Stimulated activated CD8-positive, alpha-beta memory T cell treated with anti-CD3 and anti-CD28 coated beads, Interleukin-2, amount 100 ng/mL, for 1 hour (primary cell): ENCODE measurements at places on chromosomes 12 and 14.
A peak's percentile ranks its signal among the peaks of the same experiment; 100 is the strongest.

- DNase-seq = no peak
Observed at GRCh38 chr14:69464829-69465228, 19.7 kb upstream of the PLEKHD1 start.

DNA sequence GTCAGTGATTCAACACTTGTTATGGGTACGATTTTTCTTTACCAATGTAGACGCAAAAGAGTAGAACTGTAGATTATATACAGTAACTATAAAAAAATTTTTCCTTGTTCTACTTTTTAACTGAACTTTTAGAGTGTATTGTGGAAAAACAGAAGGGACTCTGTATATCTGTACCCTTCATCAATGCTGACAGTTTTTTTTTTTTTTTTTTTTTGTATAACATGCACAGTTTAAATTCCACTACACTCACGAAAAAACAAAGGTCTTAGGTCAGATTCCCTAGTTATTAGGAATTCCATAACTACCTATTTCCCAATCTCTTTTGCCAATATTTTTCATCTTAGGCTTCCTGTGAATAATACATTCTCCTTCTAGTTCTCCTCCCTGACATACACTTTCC lies 6.4 kb downstream of the DDHD1 start:
- no peak for DNase-seq

DNA sequence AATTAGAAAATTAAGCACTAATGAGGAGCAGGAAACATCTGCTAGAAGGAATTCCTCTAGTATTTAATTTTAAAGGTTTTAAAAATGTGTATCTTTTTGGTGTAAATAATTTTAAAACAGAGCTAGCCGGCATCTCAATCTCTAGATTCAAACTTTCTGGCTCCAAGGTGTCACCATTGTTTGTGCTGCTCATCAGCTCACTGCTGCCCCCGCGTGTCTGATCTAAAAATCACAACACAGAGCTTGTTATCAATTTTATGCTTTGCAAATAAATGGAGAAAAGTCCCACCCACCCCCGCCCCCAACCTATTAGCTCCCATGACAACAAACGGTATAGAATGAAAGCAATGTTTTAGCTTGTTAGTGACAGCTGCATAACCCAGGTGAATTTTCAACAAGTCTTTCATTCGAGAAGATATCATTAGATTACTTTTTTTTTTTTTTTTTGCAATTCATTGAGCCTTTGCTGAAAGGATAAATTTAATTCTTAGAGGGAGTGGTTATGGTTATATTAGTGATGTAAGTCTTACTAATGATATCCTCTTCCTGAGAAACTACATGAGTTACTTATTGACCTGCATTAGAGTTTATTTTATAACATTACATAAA lies 11.3 kb upstream of the ABHD12B start:
- peak; percentile 73 for DNase-seq

DNA sequence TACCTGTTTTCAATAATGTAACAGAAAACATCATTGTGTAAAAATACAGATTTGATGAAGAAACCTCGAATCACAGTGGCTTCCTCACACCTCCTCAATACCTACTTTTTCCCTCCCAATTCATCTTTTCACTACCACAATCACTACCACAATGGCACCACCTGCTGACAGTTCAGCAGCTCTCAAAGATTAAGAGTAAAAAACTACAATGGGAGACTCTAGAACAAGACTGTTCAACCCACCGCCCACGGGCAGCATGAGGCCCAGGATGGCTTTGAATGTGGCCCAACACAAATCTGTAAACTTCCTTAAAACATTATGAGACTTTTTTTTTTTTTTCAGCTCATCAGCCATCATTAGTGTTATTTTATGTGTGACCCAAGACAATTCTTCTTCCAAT lies 15.2 kb downstream of the MED6 start:
- DNase-seq = no peak

- DNase-seq = no peak
Observed at GRCh38 chr14:96252323-96252998, 3.5 kb upstream of the BDKRB1 start.

DNA sequence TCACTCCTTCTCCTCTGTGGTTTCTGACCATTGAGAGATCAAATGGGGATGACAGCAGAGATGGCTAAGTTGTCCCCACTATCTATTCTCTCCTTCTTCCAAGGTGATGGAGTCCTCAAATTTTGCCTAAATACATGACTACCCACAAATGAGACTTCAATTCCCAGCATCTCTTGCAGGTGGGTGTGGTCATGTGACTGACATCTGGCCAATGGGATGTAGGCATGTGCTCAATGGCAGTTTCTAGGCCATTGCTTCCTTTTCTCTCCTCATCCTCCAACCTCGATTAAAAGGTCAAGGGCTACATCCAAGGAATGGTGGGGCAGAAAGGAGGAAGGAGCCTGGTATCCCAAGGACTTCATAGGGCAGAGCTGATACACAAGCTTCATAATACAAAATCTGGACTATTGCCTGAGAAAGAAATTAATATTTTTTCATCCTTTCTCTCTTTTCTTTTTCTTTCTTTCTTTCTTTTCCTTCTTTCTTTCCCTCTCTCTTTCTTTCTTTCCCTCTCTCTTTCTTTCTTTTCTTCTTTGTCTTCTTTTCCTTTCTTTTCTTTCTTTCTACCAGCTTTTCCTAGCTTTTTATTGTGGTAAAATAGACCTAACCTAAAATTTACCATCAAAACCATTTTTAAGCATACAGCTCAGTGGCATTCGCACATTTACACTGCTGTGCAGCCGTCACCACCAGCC lies 100.9 kb upstream of the PRB2 start:
- DNase-seq = no peak

GRCh38 chr14:59282378-59282765 lies 93.9 kb downstream of the DAAM1 start:
- no peak for DNase-seq

DNA sequence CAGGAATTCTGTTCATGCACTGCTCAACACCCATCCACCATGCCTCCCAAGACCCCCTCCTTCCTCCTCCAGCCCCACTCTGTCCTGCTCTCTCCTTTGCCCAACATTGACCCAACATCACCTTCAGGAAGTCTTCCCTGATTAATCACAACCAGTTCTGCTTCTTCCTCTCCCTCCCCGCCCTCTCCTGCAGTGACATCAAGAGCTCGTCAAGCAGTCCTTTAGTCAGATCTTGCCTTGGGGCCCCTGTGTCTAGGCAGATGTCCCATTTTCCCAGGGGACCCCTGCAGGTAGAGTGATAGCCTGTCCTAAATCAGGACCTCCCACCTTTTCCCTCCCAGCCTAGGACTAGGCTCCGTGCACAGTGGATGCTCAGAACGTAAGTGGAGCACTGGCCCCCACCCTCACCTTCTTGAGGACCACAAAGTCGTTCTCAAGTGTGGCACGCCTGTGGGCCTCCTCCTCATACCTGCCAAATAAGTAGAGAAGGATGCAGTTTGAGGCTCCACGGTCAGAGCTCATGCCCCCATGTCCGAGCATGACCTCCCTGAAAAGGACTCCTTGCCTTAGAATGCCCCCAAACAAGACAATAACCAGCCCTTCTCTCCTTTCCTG lies 2.3 kb downstream of the KRT78 start:
- DNase-seq = no peak

GRCh38 chr14:99688629-99689028 lies 4.5 kb downstream of the CYP46A1 start:
- no peak for DNase-seq

DNA sequence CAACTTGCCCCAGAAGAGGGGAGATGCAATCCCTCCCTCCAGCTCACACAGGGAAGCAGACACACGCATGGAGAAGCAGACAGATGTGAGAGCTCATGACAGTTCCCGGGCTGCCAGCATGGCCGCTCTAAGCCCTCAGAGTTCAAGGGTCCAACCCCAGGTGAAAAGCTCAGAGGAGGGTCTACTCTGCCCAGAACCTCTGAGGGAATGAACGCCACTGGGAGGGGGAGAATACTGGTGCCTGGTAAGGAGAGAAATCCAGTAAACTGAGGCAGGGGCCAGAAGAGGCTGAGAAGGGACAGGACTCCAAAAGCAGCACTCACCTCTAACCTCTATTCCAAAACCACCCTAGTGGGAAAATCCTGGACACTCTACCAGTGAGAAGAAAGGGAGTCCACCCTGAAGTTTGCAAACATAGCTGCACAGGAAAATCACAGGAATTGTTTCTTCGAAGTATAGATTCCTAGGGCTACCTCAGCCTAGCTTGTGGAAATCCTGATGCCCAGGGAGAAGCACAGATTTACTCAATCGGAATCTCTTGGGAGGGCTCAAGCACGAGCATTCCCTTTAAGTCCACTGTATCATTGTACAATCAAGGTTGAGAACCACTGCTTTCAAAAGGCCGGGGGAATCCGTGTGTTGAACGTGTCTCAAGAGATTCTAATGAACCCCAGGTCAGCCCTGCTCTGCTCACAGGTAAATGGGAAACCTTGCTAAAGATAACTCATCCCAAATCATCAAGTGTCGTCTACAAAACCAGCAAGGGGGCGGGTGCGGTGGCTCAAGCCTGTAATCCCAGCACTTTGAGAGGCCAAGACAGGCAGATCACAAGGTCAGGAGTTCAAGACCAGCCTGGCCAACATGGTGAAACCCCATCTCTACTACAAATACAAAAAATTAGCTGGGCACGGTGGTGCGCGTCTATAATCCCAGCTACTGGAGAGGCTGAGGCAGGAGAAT lies 34.3 kb upstream of the PLEKHG6 start:
- DNase-seq = no peak

DNA sequence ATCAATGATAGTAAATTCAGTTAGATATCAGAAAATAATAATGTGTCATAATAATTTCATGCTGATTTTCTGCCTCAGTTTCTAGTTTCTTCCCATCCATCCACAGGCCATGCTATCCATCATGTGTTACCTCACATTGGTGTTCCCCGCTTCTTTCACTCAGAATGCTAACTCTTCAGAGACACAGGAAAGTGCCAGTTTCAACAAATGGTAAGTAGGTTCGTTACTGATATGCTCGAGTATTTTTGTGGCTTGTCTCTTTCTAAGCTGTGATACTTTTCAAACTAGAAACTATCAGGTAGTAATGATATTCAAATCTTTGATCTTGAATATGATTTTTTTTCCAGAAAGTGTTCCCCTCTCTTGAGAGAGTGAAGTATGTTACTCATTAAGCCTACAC lies 1.5 kb downstream of the KLRB1 start:
- DNase-seq = no peak

DNA sequence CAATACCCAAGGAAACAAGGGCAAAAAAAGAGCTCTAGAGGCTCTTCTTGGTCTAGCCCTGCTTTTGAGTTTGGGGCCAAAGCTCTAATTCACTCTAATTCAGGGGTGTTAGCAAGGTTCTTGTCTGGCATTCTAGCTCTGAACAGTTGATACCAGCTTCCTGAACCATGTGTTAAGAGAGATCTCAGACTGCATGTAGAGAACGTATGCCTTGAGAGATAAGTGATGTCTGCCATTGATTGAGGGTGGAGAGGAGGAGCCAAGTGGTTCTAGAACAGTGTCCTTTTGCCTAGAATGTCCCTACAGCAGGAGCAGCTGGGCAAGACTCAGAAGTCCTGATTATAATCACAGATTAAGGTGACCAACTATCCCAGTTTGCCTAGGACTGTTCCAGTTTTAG lies 18.2 kb upstream of the POC1B start:
- no peak for DNase-seq

- DNase-seq = no peak
Observed at GRCh38 chr14:35985474-35986218, 159.5 kb downstream of the BRMS1L start.
